ENCODE measurements at places on chromosomes 6 and 20. TPM values are rescaled to one million over a fixed set of nuclear protein-coding genes. Genes with fewer than 3 reads are reported as not detected.

Gene KHDRBS2
- total RNA-seq: not detected

Gene PLAGL1
- total RNA-seq: 22.9 TPM

DNA sequence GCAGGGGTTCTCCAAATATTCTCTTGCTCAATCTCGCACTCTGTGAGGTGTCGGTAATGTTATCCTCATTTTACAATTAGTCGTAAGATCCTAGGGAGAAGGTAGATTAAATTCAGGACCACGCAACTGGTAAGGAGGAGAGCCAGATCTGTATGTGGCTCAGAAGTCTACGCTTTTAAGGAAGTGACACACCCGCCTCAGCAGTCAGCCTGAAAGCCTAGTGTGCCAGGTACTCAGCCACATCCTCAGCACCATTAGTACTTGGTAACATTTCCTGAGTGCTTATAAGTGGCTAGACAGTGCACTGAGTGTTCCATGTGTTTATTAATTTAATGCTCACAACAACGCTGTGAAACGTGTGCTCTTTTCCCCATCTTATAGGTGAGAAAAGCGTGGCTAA is 63.7 kb downstream of the DHX35 start:
- no peak for DNase-seq

DNA sequence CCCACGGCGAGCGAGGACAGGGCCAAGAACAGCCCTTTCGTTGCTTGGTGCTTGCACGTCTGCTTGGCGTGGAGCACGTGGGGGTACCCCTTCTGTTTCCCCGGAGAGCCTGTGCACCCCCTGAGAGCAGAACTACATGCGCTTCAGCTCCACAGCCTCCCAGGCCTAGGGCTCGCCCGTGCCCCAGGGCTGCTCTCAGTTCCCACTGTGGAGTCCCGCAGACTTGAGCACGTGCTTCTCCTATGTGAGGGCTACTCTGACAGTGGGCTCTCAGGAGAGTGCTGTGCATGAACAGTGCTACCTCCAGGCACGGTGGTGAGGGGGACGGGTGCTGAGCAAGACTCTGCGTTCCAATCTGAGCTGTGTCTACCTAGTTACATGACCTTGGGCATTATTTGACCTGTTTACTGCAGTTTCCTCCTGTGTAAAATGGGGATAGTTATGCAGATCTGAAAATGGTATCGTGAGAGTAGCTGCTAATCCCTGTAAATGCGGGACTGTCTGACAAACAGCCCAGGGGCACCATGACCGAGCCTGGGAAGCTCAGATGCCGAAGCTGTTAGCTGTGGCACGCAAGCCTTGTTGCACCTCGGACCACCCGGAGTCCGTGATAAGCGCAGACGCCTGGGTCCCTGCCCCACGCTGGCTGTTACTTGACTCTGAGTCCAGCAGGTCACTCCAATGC is 82.4 kb downstream of the IRF4 start:
- DNase-seq: no peak

DNA sequence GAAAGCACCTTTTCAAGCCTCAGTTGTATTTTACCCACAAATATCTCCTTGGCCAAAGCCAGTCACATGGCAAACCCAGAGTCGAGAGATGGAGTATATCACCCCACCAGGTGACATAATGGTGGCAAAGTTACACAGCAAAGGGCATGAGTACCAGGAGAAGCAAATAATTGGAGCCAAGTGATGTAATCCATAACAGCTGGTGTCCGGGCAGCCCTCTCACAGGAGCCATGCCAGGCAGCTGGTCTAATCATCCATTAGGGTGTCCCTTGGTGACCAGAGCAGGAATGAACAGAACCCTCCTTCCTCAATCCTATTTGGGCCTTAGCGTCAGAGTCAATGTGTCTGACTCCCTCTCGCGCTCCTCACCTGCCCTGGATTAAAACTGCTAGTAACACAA is 272.1 kb downstream of the LRFN2 start:
- DNase-seq: no peak

DNA sequence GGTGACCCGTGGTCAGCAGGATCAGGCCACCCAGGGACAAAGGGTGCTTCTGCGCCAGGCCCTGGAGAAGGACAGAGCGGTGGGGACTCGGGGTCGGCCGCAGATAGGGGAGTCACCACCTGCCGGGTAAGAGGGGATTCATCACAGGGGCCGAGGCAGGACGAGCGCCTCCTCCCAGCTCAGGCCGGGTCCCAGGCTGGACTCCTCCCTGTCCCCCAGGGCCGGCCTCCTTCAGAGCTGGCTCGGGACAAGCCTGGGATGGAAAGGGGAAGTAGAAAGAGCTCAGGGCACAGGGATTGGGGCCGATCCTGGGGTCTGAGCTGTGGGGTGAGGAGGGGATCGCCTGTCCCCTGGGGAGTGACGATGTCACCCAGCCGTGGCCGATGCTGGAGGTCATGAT is 154.6 kb upstream of the PROKR2 start:
- DNase-seq: no peak

Measured in breast epithelium (tissue), 4 donors.